ENCODE measurements at places on chromosomes 6 and 20. TPM values are rescaled to one million over a fixed set of nuclear protein-coding genes. Genes with fewer than 3 reads are reported as not detected.
A peak's percentile ranks its signal among the peaks of the same experiment; 100 is the strongest.

GRCh38 chr6:41404182-41404845 lies 68.9 kb downstream of the NCR2 start:
- H3K4me1 ChIP-seq: no peaks in the 10 kb centered on the region
- no peak overlapping the region for H3K4me3 ChIP-seq
- no peak overlapping the region for H3K27ac ChIP-seq

DNA sequence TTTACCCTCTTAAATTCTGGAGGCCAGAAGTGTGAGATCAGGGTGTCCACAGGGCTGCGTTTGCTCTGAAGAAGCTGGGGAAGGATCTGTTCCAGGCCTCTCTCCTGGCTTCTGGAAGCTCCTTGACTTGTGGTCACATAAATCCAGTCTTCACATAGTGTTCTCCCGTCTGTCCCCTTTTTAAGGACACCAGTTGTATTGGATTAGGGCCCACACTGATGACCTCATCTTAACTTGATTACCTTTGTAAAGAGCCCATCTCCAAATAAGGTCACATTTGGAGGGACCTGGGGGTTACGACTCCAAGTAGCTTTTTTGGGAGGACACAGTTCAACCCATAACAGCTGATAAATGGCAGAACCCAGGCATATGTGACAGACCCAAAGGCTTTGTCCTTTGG lies 20.0 kb upstream of the WFDC2 start:
- no peak overlapping the region for H3K27ac ChIP-seq
- H3K36me3 ChIP-seq: no peaks in the 10 kb centered on the region
- H3K4me3 ChIP-seq: no peak overlapping the region
- H3K4me1 ChIP-seq: no peaks in the 10 kb centered on the region
- H3K27me3 ChIP-seq: peaks cover 65% of the 10 kb centered on the region

GRCh38 chr6:17865798-17866725 lies 121.4 kb downstream of the KIF13A start:
- H3K4me3 ChIP-seq: no peak overlapping the region
- DNase-seq: no peak
- peaks cover 10% of the 10 kb centered on the region for H3K36me3 ChIP-seq
- peak overlapping the region; percentile 73 for H3K27ac ChIP-seq

DNA sequence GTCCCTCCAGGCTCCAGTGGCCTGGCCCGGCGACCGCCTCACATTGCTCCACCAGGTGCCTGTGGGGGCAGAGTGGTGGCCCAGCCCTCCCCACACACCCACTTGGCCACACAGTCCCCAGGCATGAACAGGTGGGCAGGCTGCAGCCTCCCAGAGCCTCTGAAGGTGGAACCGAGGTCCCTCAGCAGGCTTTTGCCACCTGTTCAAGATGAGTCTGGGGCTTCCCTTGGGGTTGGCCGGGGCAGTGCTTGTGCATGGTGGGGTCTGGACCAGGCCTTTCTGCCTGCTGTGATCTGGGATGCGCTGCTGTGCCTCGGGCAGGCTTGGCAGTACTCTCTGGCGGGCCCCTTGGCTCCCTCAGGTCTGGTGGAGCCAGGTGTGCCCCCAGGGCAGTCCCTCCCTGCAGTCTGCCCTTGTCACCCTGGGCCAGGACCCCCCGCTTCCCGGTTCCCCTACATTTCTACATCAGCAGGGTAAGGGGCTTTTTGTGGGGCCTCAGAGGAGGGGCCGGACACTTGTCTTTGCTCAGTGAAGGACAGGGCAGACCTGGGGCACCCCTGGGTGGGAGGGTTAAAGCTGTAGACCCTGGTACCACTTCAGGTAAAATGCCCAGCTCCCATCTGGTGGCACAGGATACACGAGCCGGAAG lies 2.7 kb upstream of the COL9A3 start:
- peaks cover 8% of the 10 kb centered on the region for H3K27me3 ChIP-seq
- H3K36me3 ChIP-seq: peaks cover 7% of the 10 kb centered on the region
- H3K4me1 ChIP-seq: peaks cover 28% of the 10 kb centered on the region

- no peaks in the 10 kb centered on the region for H3K36me3 ChIP-seq
- H3K27ac ChIP-seq: no peak overlapping the region
- no peak overlapping the region for H3K4me3 ChIP-seq
- no peaks in the 10 kb centered on the region for H3K4me1 ChIP-seq
- no peak for DNase-seq
Measured at GRCh38 chr20:5675103-5676091, 74.8 kb upstream of the SHLD1 start.

GRCh38 chr20:32404017-32404416 lies 45.9 kb downstream of the ASXL1 start:
- H3K27ac ChIP-seq: no peak overlapping the region
- H3K36me3 ChIP-seq: peaks cover 21% of the 10 kb centered on the region
- no peaks in the 10 kb centered on the region for H3K27me3 ChIP-seq

- no peaks in the 10 kb centered on the region for H3K4me1 ChIP-seq
- peaks cover 14% of the 10 kb centered on the region for H3K27me3 ChIP-seq
- H3K27ac ChIP-seq: no peak overlapping the region
- H3K4me3 ChIP-seq: no peak overlapping the region
- no peak for DNase-seq
Measured at GRCh38 chr6:119334535-119335264, 14.9 kb downstream of the MAN1A1 start.

DNA sequence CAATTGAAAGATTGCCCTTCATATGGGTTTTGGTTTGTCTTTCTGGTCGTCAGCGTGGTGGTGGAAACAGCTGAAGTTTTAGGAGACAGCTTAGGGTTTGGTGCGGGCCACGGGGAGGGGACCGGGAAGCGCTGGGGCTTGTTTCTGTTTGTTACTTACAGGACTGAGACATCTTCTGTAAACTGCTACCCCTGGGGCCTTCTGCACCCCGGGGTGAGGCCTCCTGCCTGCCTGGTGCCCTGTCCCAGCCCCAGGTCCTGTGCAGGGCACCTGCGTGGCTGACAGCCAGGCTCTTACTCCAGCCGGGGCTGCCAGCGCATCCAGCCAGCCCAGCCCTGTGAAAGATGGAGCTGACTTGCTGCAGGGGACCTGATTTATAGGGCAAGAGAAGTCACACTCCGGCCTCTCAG lies 22.8 kb downstream of the NPEPL1 start:
- H3K27me3 ChIP-seq: no peaks in the 10 kb centered on the region
- DNase-seq: peak; percentile 77
- H3K4me1 ChIP-seq: no peaks in the 10 kb centered on the region
- no peaks in the 10 kb centered on the region for H3K36me3 ChIP-seq
- no peak overlapping the region for H3K27ac ChIP-seq

DNA sequence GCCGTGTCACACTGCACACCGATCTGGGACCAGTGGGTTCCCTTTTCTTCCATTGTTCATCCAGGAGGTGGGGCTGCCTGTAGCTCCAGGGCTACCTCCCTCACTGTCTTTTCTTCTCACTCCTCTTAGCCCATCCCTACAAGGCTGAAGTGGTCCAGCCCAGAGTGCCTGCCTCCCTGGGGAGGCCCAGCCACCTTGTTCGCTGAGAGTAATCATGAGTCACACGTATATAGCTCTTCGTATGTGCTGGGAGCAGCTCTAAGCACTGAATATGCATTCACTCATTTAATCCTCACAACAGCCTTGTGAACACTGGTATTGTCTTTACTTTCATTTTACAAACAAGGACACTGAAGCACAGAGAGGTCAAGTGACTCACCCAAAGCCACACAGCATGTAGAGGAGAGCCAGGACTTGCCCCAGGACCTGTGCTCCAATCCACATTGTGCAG lies 14.7 kb upstream of the CCDC167 start:
- no peak for DNase-seq
- peak overlapping the region; percentile 4 for H3K4me3 ChIP-seq
- H3K4me1 ChIP-seq: peaks cover 36% of the 10 kb centered on the region

- no peaks in the 10 kb centered on the region for H3K27me3 ChIP-seq
- no peak for DNase-seq
- H3K4me1 ChIP-seq: no peaks in the 10 kb centered on the region
- H3K36me3 ChIP-seq: no peaks in the 10 kb centered on the region
- no peak overlapping the region for H3K4me3 ChIP-seq
Measured at GRCh38 chr20:8996817-8997512, 71.9 kb upstream of the PLCB4 start.

GRCh38 chr20:34675993-34676641 lies 775 bp downstream of the PIGU start:
- peak overlapping the region; percentile 93 for H3K27ac ChIP-seq
- H3K4me1 ChIP-seq: peaks cover 17% of the 10 kb centered on the region
- no peak for DNase-seq
- H3K36me3 ChIP-seq: no peaks in the 10 kb centered on the region
- H3K4me3 ChIP-seq: peak overlapping the region; percentile 95

DNA sequence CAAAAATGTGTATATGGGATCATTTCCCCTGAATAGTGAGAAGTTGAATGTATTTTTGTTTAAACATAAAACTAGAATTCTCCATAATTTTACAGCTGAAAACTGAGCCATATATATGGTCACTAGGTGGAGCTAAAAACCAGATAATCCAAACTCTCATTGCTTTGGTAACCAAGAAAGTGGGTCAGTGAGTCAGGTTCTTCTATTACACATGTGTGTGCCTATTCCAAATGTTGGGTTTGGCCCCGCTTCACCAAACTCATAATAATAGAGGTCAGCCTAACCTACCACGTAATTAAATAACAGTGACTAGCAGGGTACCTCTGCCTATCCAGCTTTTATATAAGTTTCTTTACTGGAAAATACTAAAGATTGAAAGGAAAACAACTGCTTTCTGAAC lies 19.3 kb upstream of the RNGTT start:
- H3K4me1 ChIP-seq: no peaks in the 10 kb centered on the region
- no peaks in the 10 kb centered on the region for H3K36me3 ChIP-seq
- no peak for DNase-seq

DNA sequence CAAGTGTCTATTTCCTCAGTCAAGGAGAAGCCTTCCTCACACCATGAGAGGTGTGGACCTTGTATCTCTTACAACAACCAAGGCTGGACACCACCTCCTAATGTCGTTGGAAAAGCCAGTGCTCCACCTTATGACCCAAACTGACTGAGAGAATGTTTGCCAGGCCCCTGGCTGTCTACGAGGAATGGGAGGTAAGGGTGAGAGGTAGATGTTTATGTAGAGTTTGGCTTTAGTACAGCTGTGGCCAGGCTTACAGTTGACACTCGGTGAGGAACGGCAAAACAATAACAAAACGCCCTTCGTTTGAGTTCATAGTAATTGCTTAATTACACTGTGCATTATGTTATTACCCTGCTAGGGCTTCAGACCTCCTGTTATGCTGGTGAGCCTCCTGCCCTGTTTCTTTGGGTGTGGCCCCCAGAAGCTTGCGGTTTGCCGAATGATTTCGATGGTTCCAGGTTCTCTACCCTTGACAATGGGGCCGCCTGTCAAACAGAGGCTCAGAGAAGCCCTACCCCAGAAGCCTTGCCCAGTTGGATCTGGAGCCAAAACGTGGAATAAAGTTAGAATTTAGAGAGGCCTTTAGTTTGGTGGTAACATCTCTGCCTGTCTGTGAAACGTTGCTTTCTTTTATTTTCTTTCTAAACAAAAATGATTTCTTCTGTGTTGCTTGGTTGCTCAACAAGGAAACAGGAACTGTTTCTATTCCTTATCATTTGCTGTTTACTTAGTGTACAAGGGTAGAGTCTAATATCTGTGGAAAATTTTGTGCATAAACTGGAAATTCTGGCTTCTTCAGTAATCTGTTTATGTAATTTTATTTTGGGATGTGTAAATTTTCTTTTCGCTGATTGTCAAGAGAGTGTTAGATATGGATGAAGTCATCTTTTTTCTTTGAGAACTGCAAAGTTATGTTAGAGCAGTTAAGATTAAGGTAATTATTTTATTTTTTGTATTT lies 60.4 kb upstream of the FOXQ1 start:
- H3K27ac ChIP-seq: no peak overlapping the region
- peak; percentile 32 for DNase-seq
- peaks cover 18% of the 10 kb centered on the region for H3K27me3 ChIP-seq
- H3K36me3 ChIP-seq: no peaks in the 10 kb centered on the region
- no peaks in the 10 kb centered on the region for H3K4me1 ChIP-seq
- H3K4me3 ChIP-seq: no peak overlapping the region

DNA sequence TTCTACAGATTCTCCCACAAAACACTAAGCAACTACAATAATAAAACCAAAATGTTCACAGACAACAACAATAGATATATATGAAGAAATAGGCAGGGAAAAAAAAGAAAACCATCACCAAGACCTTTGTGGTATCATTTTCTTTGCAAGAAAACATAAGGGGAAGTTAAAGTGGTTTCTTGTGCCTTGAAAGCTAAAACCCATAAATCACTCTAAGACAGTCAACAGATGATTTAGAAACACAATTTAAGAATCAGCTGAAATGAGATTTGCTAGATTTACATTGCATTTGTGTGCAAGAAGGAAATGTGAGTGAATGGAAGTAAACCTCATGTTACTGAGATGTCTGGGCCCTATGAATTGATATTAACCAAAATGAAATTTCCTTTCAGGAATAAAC lies 1265.4 kb upstream of the GJE1 start:
- no peak overlapping the region for H3K27ac ChIP-seq
- no peaks in the 10 kb centered on the region for H3K27me3 ChIP-seq
- peaks cover 2% of the 10 kb centered on the region for H3K36me3 ChIP-seq
- no peak for DNase-seq
- no peaks in the 10 kb centered on the region for H3K4me1 ChIP-seq
- no peak overlapping the region for H3K4me3 ChIP-seq

DNA sequence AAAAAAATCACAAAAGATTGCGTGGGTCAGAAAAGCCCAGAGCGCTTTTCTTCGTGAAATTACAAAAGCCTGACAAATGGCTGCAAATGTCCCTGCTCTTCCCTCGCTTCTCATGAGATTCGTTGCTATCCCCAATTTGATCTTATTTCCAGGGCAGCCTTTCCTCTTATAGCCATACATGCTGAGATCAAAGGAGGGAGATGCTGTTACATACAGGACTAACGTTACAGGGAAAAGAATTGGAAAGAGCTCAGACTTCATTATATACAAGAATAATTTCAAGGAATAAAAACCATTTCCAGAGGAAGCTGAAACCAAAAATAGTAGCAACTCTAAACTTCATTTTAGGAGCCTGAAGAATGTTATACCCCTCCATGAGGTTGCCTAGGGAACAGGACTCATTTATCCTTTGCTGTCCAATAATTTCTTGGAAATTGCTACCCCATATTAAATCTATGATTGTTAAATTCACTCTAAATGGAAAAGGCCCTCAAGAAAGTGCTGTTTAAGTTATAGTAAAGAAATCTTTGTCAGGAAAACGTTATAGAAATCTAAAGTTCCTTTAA lies 81.0 kb downstream of the METTL24 start:
- DNase-seq: no peak
- H3K27ac ChIP-seq: no peak overlapping the region
- no peaks in the 10 kb centered on the region for H3K4me1 ChIP-seq
- no peaks in the 10 kb centered on the region for H3K36me3 ChIP-seq
- peaks cover 4% of the 10 kb centered on the region for H3K27me3 ChIP-seq

Gene PHACTR1
- 1.6 TPM for total RNA-seq

Gene PAX1
- not detected for total RNA-seq

Gene CST3
- total RNA-seq: 710 TPM

Gene RBM24
- 13.2 TPM for total RNA-seq

Gene VWA7
- 0.94 TPM for total RNA-seq
